ENCODE measurements at places on chromosomes 1 and 21. TPM values are rescaled to one million over a fixed set of nuclear protein-coding genes. Genes with fewer than 3 reads are reported as not detected.

GRCh38 chr1:37423810-37424209, 50.6 kb upstream of the ZC3H12A start:
- DNase-seq: no peak

C1orf146 gene
- total RNA-seq: not detected

DNA sequence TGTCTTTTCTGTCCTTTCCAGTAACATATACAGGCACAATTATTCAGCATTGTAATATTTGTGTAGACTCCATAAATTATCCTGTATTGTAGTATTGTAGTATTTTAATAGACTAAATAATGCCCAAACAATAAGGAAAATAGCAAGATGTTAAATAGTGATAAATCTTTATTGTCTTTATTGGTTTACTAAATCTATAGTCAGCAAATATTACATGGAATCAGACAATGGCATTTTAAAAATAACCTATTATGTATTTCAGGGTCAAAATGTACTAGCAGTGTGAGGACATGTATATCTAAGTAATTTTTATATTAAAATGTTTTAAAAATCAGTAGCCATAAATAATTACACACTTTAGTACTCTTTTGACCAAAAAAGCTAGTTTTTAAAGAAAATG, 202.3 kb downstream of the GREM2 start:
- no peak for DNase-seq

C1orf141 gene
- not detected for total RNA-seq

HES4 gene
- 1.2 TPM for total RNA-seq

NTMT2 gene
- 0.67 TPM for total RNA-seq

- no peak for DNase-seq
Measured at GRCh38 chr1:16371725-16372124, 4.7 kb downstream of the SZRD1 start.

SAMD13 gene
- 1.8 TPM for total RNA-seq

GRCh38 chr21:37593015-37593414, 226.4 kb downstream of the DYRK1A start:
- peak; percentile 84 for DNase-seq
